ENCODE measurements at places on chromosomes 4 and X.

DNA sequence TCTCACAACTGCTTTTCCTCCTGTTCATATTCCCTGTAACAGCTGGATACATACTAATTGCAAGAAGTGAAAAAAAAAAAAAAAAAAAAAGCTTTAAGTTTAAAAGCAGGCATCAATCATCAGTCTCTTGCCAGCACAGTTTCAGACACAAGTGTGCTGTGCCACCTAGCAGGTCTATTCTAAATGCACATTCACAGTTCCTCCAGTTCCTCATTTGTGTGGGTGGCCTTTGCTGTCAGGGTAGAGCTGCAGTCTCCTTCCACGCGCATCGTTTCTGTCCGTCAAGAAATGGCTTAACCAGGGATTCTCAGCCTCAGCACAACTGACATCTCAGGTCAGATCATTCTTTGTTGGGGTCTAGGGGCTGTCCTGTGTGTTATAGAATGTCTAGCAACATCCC lies 61.6 kb downstream of the SCML1 start:
- no peaks in the 10 kb centered on the region for H3K4me1 ChIP-seq

GRCh38 chr4:110799211-110799610 lies 176.3 kb upstream of the PITX2 start:
- H3K4me3 ChIP-seq = no peak overlapping the region
- H3K36me3 ChIP-seq = no peaks in the 10 kb centered on the region
- no peak for DNase-seq

DNA sequence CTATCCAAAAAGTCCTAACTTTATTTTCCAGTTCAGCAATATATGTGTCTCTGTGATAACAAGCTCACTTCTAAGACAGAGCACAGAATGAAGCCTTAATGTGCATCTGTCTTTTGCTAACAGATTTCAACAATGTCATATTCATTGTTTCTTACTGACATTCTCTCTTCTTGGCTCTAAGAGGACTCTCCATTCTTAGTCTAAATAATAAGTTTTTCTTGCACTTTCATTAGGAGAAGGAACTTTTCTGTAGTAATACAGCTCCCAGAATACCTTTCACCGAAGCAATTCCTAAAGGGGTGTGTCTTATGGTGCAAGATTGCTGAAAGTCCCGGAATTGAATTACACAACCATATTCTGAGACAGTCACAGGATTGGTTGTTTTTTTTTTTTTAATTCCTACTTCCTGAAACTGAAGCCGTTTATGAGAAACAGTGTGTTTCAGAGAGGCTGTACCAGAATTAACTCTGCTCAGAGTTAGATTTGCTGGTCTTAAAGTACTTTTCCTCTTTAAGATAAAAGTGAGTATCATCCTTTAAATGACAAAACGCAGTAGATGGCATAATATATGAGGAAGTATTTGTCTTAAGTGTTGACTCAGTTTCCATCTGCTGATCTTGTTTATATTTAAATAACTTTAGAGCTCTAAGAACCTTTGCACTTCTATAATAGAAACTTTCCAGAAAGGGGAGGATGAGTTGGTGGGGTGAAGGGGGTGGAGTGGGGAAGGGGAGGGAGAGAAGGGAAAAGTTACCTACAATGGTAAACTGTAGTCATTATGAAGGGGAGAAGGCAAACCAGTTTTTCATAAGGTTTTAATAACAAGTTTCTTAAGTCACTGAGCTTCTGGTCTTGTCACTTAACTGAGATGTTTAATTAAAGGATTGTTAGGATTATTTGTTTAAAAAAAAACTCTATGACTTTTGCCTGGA lies at the start of gene ALPK1:
ALPK1 (plus strand) TSS at position 421 of the 932 bp plus-strand sequence.
- H3K4me1 ChIP-seq = peaks cover 16% of the 10 kb centered on the region
- peak within 1 kb of the TSS; percentile 73 for H3K4me3 ChIP-seq
- H3K27me3 ChIP-seq = no peaks in the 10 kb centered on the region

- peaks cover 28% of the 10 kb centered on the region for H3K4me1 ChIP-seq
- H3K27me3 ChIP-seq = no peaks in the 10 kb centered on the region
- DNase-seq = no peak
- H3K36me3 ChIP-seq = no peaks in the 10 kb centered on the region
- H3K4me3 ChIP-seq = no peak overlapping the region
Observed at GRCh38 chrX:13697976-13698375, 9.0 kb downstream of the RAB9A start.

- no peak overlapping the region for H3K27ac ChIP-seq
- no peaks in the 10 kb centered on the region for H3K27me3 ChIP-seq
- no peak for DNase-seq
- H3K4me3 ChIP-seq = no peak overlapping the region
- no peaks in the 10 kb centered on the region for H3K36me3 ChIP-seq
- H3K4me1 ChIP-seq = no peaks in the 10 kb centered on the region
Observed at GRCh38 chrX:47902161-47902560, 65.5 kb downstream of the ZNF81 start.

- H3K4me3 ChIP-seq = peak overlapping the region; percentile 83
- H3K27me3 ChIP-seq = no peaks in the 10 kb centered on the region
Observed at GRCh38 chr4:168633496-168633895, 136.6 kb downstream of the PALLD start.

Data from thoracic aorta (tissue), 2 donors.